ENCODE measurements at places on chromosomes 13 and 19. TPM values are rescaled to one million over a fixed set of nuclear protein-coding genes. Genes with fewer than 3 reads are reported as not detected.

The CEACAM16 gene
- not detected for total RNA-seq

DNA sequence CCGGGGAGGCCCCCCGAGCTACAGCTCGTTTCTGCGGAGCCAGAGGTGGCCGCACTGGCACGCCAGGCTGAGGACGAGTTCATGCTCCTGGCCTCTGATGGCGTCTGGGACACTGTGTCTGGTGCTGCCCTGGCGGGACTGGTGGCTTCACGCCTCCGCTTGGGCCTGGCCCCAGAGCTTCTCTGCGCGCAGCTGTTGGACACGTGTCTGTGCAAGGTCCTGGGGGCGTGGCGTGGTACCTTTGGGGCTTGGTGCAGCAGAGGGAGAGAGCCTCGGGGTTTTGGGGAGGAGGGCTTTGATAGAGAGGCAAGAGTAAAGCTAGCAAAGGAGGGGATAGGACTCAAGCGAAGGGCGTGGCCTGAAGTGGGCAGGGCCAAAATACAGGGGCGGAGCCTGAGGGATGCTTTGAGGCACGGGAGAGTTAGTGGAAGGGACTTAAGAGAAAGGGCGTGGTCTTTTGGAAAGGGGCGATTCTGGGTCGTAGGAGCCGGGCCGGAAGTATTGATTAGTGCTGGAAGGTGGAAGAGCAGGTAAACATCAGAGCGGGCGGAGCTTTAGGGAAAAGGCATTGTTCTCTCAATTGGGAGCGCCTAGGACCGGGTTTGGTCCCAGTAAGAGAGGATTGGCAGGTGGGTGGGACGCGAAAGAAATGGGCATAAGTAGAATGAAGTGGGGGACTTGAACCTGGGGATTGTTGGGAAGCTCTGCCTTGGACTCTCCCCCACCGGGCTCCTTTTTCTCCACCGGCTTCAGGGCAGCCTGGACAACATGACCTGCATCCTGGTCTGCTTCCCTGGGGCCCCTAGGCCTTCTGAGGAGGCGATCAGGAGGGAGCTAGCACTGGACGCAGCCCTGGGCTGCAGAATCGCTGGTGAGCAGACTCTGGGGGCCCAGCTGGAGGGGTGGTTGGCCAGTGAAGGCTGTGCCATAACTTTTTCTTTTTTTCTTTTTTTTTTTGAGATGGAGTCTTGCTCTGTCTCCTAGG, 1.2 kb downstream of the PPM1N start:
- peak overlapping the region; percentile 66 for H3K4me3 ChIP-seq
- no peak for DNase-seq
- peaks cover 13% of the 10 kb centered on the region for H3K4me1 ChIP-seq
- peaks cover 3% of the 10 kb centered on the region for H3K36me3 ChIP-seq
- peak overlapping the region; percentile 84 for H3K27ac ChIP-seq

DNA sequence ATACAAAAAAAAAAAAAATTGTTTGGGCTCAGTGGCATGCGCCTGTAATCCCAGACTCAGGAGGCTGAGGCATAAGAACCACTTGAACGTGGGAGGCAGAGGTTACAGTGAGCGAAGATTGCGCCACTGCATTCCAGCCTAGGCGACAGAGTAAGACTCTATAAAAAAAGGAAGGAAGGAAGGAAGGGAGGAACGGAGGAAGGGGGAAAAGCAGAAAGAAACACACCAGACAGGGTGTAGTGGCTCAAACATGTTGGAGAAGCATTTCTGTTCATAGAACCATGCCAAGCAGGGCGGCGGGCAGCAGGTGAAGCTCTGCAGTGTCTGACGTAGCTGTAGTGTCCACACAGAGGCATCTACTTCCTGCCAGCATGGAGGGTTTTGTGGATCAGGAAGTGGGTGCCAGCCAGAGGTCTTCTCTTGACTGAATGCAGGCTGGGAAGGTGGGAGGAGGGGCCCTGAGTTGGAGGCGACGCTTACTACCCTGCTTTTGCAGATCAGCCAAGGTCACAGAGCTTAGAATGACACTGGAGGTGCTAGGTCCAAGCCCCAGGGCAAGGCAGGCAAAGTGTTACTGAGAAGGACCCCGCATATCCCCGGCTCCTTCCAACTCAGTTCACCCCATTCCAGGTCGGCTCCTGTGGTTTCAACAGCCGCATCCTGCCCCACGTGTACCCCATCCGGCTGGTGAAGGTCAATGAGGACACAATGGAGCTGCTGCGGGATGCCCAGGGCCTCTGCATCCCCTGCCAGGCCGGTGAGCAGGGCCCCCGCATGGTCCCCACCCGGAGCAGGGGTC, 11.6 kb upstream of the PGLS start:
- DNase-seq = no peak
- H3K4me1 ChIP-seq = peaks cover 20% of the 10 kb centered on the region
- H3K27ac ChIP-seq = no peak overlapping the region
- no peak overlapping the region for H3K4me3 ChIP-seq
- no peaks in the 10 kb centered on the region for H3K27me3 ChIP-seq

DNA sequence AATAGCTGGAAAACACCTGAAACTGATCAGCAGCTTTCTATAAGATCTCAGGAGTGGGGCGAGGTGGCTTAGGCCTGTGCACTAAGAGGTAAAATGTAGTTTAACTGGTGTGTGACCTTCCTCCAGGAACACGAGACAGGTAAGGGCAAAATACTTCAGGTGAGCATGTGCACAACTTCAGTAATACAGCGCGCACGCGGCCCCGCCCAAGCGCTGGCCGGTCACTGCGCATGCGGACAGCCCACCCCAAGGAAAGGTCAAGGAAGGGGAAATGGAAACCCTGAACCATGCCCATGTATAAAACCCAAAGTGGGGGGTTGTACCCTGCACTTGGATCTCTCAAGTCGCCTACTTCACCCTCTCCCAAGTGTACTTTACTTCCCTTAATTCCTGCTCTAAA, 49.4 kb upstream of the ARHGEF7 start:
- H3K4me1 ChIP-seq = peaks cover 10% of the 10 kb centered on the region
- no peak for DNase-seq
- peak overlapping the region; percentile 2 for H3K27ac ChIP-seq
- no peaks in the 10 kb centered on the region for H3K36me3 ChIP-seq

DNA sequence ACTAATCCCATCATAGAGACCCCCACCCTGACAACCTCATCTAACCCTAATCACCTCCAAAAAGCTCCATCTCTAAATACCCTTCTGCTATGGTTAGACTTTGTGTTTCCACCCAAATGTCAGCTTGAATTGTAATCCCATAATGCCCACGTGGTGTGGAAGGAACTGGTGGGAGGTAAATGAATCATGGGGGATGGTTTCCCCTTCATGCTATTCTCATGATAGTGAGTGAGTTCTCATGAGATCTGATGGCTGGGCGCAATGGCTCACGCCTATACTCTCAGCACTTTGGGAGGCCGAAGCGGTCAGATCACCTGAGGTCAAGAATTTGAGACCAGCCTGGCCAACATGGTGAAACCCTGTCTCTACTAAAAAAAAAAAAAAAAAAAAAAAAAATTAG, 2.6 kb downstream of the VMAC start:
- no peak for DNase-seq
- H3K36me3 ChIP-seq = no peaks in the 10 kb centered on the region
- H3K27ac ChIP-seq = no peak overlapping the region
- H3K4me3 ChIP-seq = peak overlapping the region; percentile 13

DNA sequence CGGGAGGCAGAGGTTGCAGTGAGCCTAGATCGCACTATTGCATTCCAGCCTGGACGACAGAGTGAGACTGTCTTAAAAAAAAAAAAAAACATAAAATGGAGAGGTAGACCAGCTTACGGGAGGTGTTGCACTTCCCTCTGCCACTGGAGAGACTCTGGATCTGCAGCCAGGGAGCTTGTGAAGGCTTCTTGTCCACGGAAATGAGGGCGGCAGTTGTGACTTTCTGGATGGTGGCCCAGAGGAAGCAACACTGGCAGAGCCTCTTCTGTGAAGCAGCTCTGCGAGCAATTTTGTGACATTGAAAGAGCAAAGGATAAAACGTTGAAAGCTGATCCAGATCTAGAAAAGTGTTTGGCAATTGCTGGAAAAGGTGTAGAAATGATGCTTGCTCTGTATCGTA, 10.4 kb downstream of the SPINT2 start:
- peaks cover 39% of the 10 kb centered on the region for H3K4me1 ChIP-seq
- peak overlapping the region; percentile 32 for H3K27ac ChIP-seq
- H3K36me3 ChIP-seq = peaks cover 7% of the 10 kb centered on the region

The MBD3L3 gene
- total RNA-seq = not detected

DNA sequence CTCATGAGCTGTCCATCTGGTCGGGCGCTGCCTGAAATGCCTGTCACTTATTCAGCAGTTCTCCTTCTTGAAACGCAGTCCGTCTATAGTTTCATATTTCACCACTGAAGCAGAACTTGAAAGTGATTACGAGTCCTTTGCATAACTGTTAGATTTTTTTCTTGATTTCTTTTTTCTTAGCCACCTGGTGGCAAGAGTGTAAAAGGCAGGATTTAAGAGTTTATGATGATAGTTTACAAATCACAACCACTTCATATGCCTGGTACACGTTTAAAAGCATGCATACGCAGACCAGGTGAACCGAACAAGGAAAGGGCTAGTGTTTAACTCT, 45.8 kb downstream of the GGACT start:
- no peak for DNase-seq
- H3K27ac ChIP-seq = no peak overlapping the region
- no peak overlapping the region for H3K4me3 ChIP-seq
- peaks cover 14% of the 10 kb centered on the region for H3K4me1 ChIP-seq

All from type B pancreatic cell (in vitro differentiated cells).